ENCODE measurements at places on chromosomes 3 and 15.

DNA sequence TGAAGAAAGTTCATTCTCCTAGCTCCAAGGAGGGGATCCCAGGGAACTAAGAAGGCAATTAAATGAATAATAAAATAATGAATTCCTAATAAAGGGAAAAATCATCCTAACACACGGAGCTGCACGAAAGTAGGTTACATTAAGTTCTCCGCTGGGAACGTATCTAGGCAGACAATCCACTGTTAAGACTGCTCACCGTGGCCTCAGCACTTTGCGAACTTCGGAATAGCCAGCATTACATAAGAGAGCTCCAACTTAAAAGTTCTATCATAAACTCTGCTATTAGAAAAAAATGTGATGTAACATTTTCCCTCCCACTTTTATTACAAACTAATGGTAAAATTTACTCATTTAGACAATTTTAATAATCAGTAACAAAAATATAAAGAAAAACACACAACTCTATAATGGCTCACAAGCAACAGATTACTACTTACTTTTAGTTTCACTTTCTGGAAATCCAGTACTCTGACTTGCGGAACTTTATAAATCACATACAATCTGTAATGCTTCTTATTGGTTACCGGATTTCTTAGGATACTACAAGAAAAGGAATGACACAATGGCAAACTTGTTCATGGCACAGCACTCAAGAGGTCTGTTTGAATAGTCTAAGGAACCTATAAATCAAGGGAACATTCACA, 8.5 kb downstream of the SNRPA1 start:
- no peak for DNase-seq

DNA sequence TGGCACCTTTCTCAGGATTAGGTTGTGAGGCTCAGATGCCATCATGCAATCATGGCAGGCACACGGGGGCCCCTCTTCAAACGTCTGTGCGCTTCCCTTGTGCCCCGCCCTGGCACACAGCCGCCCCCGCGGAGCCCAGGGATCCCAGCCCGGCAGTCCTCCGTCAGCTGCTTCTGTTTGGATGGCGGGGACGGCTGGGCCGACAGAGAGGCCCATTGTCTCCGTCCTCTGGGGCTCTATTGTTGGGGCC, 849 bp upstream of the HDAC11 start:
- no peak for DNase-seq

DNA sequence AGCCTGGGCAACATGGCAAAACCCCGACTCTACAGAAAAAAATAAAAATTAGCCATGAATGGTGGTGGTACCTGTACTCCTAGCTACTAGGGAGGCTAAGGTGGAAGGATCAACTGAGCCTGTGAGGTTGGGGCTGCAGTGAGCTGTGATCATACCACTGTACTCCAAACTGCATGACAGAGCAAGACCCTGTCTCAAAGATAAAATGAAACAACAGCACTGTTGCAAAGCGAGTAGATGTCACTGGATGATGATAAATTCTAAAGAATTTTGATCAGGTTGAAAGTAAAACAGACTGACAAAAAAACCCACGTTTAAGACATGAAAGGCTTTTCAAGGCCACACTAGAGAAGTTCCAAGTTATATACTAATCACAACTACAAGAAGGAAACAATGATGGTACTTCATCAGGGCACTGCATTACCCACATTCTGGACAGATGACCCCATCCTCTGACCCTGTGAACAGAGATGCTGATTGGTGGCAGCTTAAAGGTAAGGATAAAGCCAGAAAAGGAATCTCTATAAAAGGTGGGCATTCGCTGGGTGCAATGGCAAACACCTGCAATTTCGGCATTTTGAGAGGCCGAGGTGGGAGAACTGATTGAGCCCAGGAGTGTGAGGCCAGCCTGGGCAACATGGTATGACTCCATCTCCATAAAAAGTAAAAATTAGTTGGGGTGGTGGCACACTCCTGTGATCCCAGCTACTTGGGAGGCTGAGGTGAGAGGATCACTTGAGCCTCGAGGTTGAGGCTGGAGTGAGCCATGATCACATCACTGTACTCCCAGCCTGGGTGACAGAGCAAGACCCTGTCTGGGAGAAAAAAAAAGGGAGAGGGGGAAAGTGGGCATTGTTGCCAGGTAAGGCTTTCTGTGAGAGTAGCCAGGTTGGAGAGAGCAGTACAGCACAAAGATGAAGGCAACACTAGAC, 59.2 kb downstream of the TBL1XR1 start:
- DNase-seq: no peak

DNA sequence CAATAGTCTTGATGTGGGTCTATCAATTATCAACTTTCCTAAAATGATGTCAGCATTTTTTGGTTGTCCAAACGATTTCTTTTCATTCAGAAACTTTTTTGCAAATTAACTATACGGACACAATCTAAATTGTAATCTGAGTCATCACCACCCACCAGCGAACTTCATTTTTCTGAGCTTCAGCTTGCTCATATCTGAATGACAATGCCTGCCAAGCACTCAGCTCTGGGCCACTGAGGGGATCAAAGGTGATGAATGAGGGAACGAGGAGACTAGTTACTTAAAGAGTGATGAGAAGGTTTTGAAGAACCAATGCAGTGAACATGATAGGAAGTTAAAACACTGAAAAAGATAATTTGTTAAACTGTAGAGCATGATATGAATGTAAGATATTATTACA, 14.9 kb upstream of the TBC1D23 start:
- DNase-seq: no peak

GRCh38 chr3:643376-643775, 446.8 kb downstream of the CHL1 start:
- DNase-seq: no peak

- DNase-seq: no peak
Measured at GRCh38 chr15:92971713-92972112, 71.6 kb downstream of the CHD2 start.

DNA sequence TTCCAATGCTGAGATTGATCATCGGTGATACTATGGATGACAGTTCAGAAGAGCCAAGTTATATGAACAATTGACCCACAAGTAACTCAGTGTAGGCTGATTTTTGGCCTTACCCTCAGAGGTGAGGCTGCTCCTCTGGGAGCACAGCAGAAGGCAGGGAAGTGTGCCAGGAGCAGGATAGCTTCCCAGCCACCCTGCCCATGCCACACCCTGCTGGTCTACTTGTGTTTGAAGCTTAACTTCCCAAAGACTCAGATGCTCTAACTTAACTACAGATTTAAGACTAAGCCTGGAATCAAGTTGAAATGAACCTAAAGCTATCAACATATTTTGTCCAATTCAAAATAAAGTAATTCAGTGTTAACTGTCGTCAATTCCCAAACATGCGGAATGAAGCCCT, 77.5 kb downstream of the BOC start:
- no peak for DNase-seq

DNA sequence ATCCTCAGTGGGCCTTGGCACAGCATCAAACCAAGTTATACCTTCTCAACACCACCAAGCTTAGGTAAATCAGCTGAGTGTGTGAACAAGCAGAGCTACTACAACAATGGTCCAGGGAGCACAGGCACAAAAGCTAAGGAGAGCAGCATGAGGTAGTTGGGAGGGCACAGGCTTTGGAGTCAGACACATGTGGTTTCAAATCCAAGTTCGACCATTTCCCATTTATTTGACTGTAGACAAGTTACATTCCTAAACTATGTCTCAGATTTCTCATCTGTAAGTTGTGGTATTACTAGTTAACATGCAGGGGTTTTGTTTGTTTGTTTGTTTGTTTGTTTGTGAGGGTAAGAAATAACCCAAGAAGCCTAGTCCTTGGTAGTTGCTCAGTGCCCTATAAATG, 46.9 kb downstream of the MLH1 start:
- DNase-seq: no peak

DNA sequence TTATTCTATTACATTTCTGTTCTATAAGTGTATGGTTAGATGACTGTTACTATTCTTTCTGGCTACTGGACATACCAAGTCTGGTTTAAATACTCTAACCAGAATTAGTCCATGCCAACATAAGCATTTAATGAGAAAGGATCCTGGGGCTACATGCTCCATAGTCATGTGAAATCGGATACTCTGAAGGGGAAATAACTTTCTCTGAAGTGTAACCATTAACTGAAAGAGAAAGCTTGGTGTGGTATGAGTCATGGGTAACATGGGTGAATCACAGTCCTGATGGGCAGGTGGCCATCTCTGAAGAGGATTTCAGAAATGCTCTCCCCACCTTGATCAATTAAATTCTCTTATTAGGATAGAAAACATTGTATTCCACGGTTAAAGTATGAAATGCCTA, 69.4 kb downstream of the FHIT start:
- DNase-seq: no peak

- DNase-seq: no peak
Measured at GRCh38 chr3:2098398-2099027, at the start of gene CNTN4. Gene CNTN4 (plus strand): TSS chr3:2098866.

DNA sequence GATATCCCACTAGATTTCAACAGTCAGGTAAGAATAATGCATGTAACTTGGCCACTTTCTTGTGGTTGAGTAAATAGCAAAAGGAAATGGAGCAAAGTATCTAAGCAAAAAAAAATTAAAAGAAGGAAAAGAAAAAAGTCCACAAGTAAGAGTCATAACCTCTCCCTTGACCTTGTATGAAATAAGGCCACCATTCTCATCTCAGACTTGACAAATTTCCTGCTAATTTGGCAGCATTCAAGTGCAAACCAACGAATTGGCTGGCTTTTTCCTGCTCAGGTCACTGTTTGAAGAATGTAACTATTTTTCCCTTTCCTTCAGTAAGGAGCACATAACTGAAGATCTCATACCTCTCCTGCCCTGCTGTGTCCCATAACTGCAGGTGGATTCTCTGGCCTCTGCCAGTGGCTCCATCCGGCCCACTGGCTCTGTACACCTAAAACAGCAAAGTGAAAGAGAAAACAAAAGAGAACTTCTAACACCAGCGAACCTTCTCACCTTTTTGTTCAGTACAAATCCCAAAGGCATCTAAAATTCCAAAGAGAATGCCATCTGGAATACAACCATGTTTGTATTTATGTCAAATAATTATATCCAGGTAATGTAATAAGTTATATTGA, 33.4 kb upstream of the RSL24D1 start:
- no peak for DNase-seq

- DNase-seq: no peak
Measured at GRCh38 chr3:186909078-186909853, 21.1 kb upstream of the ST6GAL1 start.

GRCh38 chr3:115513416-115513800, 109.9 kb upstream of the GAP43 start:
- DNase-seq: peak; percentile 9

DNA sequence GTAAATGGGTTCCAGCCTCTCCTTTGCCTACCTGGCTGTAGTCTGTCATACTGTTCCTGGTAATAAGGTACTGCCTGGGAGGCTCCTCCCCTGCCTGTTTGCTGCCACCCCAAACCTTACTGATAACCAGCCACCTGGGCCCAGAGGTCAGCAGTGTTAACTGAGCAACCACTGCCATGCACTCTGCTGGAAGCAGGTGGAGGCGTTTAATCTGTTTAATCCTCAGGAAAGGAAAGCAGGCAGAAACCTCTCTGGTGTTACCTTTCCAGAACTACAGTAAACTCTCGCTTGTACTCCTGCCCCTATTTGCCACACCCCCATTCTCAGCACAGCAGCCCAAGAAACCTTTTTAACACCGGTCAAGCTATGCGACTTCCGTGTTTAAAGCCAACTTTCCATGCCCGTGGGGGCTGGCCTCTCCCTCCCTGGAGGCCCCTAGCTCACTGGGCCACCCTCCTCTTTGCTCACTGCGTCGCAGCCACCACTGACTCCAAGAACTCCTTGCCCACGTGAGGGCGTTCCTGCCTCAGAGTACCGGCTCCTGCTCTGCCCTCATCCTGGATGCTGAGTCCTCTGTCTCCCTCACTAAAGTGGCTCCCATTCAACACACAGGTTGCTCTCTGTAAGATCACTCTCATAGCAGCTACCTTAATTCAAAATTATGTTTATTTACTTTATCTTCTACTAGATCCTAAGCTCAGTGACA, 8.3 kb downstream of the BDH1 start:
- DNase-seq: no peak

Measured in NAMALWA (cell line).